ENCODE measurements at places on chromosomes 6 and 20.

- no peak for DNase-seq
These were observed 57.1 kb downstream of the SLC35D3 start for GRCh38 chr6:136979206-136979605.

DNA sequence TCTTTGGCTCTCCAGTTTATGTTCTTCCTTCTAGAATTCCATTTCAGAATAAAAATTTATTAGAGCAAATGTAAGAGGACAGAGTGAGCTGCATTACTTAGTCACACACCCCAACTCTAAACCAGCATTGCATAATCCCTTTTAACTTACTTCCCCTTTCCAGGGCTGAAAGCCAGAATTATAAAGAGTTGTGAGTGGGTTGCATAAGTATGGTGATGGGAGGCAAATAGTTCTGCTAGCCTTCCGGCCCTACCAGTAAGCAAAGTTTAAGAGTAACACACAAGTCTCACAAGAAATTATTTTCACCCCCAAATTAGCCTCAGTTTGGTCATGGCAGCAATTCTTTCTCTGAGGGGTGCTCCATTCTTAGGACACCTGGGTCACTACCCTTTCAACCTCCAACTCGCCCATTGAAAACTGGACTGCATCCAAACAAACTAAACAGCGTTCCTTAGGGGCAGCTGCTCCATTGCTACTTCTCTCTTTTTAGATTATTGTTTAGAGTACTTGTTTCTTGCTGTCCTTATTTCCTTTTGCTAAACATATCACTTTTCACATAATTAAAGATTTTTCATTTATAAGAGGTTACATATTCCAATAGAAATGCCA, 1.6 kb downstream of the KIAA0408 start:
- DNase-seq = no peak

DNA sequence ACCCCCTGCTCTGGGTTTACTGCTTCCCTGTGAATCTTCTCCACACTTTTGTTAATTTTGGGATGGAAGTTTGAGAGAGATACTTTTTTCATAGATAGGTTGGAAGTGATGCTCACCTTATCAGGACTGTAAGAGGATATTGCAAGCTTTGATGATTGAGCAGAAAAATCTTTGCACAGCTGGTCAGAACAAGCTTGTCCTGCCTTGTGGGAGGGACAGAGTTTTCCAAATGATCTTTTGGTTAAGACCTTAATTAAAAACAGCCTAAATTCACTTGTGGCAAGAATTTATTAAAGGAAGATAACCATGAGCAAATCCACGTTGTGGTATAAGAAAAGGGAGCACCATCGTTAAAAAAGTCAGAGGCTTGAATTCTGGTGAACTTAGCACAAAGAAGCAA, 32.2 kb downstream of the E2F3 start:
- DNase-seq = no peak

GRCh38 chr20:20837574-20838021, 125.2 kb upstream of the RALGAPA2 start:
- peak; percentile 33 for DNase-seq

- no peak for DNase-seq
These were observed 636.0 kb downstream of the BCKDHB start for GRCh38 chr6:80742481-80742880.

- DNase-seq = no peak
These were observed 956.6 kb downstream of the KIF16B start for GRCh38 chr20:15616626-15617025.

GRCh38 chr6:141513830-141514229, 618.9 kb upstream of the GJE1 start:
- DNase-seq = no peak

GRCh38 chr6:7194657-7195056, 86.9 kb downstream of the RREB1 start:
- no peak for DNase-seq

GRCh38 chr6:107421696-107422256, 37.6 kb downstream of the PDSS2 start:
- no peak for DNase-seq

- DNase-seq = no peak
These were observed 73.6 kb upstream of the PHACTR3 start for GRCh38 chr20:59530782-59531181.

- no peak for DNase-seq
These were observed 198.9 kb downstream of the TSHZ2 start for GRCh38 chr20:53171065-53171464.

GRCh38 chr6:5341845-5342244, 80.5 kb downstream of the FARS2 start:
- no peak for DNase-seq
